ENCODE measurements at places on chromosomes 2 and 18.

- DNase-seq = no peak
These were observed 110.3 kb upstream of the ST6GAL2 start for GRCh38 chr2:106996171-106996769.

DNA sequence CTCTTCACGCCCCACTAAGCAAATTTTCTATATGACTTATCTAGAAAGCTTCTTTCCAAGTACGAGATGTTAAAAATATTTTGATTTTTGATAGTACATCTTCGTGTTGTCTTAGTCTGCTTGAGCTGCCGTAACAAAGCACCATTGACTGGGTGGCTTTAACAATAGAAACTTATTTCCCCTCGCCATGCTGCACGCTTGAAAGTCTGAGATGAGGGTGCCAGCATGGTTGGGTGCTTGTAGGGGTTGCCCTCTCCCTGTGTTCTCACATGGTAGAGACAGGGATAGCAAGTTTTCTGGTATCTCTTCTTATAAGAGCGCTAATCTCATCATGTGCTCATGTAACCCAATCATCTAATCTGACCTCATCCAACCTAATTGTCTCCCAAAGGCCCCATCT lies 106.2 kb downstream of the TANC1 start:
- no peak for DNase-seq

GRCh38 chr2:84857566-84857965 lies 23.3 kb downstream of the TRABD2A start:
- DNase-seq = no peak

- no peak for DNase-seq
These were observed 193.3 kb downstream of the RNF152 start for GRCh38 chr18:61699397-61700110.

GRCh38 chr2:152962446-152962845 lies 244.0 kb downstream of the ARL6IP6 start:
- DNase-seq = no peak

DNA sequence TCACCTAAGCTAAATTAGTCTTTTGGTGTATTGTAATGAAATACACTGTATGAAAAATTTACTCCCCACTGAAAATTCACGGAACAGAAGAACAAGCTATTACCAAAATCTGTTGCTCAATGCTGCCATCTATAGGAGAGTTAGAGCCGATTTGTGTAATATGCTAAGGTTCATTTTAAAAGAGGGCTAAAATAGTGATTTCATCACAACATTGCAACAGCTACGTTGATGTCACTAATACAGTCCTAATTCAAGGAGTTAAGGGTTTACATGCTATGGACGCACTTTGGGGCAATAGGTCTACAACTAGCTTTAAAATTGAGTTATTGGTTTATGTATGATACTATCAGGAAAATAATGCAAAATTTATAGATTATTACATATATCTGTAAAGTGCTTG lies 3.0 kb upstream of the IRS1 start:
- DNase-seq = no peak

- DNase-seq = no peak
These were observed 1042.5 kb downstream of the DPP10 start for GRCh38 chr2:115484983-115485382.

DNA sequence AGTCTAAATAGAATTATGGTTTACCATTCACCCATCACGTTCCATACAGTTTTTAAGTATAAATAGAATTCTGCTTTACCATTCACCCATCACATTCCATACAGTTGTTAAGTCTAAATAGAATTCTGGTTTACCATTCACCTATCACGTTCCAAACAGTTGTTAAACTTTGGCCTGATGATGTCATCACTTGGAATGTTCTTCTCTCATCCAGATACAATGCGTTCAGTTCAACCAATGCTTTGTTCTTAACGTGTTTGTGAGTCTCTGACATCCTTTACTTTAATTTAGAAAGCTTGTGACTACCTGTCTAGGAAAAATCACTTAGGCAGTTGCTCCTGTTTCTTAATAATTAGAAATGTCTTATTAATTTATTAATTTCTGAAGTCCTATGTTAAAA lies 236.3 kb upstream of the RASGRP3 start:
- DNase-seq = no peak

DNA sequence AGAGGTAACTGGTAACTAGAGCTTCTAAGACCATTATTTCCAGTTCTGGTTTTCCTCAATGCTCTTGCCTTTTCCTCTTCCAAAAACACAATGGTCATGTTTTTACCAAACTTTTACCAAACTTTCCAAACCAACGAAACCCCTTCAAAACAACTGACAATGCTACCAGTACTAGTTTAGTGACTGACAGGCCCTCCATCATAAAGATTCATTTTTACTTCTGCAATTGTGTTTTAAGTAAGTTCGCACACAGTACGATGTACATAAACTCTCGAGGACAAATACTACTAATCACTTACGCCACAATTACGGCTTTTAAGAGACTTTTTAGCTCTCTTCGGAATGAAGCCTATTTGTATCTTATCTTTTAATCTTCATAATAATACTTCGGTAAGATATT lies 900 bp downstream of the C18orf32 start:
- no peak for DNase-seq

Data from activated gamma-delta T cell treated with Interleukin-2 at 50 U/mL for 16 hours (primary cell).